Activated naive CD4-positive, alpha-beta T cell treated with anti-CD3 and anti-CD28 coated beads for 36 hours (primary cell): ENCODE measurements at places on chromosomes 3 and 15. TPM values are rescaled to one million over a fixed set of nuclear protein-coding genes. Genes with fewer than 3 reads are reported as not detected.
A peak's percentile ranks its signal among the peaks of the same experiment; 100 is the strongest.

Gene PAQR9
- not detected for total RNA-seq

- H3K4me3 ChIP-seq: no peak overlapping the region
- peaks cover 12% of the 10 kb centered on the region for H3K36me3 ChIP-seq
- DNase-seq: no peak
- H3K27me3 ChIP-seq: no peaks in the 10 kb centered on the region
These were observed 113.1 kb downstream of the CHCHD6 start for GRCh38 chr3:126816986-126817777.

Gene NBEAL2
- 92.4 TPM for total RNA-seq

DNA sequence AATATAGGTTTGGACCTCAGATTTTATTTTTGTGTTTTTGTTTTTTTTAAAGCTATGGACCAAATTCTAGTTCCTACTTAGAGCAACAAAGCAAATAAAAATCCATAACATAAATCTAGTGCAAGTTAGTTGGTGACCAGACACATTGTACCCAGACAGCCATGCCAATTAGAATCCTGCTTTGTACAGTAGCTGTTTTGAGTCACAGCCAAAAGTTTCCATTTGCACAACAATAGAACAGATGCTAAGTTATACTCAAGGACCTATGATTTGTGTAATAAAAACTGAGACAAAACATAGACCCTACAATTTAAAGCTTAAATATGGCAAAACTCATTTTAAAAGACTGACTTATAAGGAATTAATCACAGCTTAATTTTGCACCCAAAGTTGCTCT lies 513.1 kb upstream of the CBLB start:
- H3K4me3 ChIP-seq: no peak overlapping the region
- H3K27ac ChIP-seq: no peak overlapping the region
- no peaks in the 10 kb centered on the region for H3K27me3 ChIP-seq
- H3K4me1 ChIP-seq: peaks cover 5% of the 10 kb centered on the region
- H3K36me3 ChIP-seq: no peaks in the 10 kb centered on the region

Gene CKMT1A
- 0.35 TPM for total RNA-seq

Gene AGTR1
- not detected for total RNA-seq

Gene HES1
- total RNA-seq: 2.5 TPM

DNA sequence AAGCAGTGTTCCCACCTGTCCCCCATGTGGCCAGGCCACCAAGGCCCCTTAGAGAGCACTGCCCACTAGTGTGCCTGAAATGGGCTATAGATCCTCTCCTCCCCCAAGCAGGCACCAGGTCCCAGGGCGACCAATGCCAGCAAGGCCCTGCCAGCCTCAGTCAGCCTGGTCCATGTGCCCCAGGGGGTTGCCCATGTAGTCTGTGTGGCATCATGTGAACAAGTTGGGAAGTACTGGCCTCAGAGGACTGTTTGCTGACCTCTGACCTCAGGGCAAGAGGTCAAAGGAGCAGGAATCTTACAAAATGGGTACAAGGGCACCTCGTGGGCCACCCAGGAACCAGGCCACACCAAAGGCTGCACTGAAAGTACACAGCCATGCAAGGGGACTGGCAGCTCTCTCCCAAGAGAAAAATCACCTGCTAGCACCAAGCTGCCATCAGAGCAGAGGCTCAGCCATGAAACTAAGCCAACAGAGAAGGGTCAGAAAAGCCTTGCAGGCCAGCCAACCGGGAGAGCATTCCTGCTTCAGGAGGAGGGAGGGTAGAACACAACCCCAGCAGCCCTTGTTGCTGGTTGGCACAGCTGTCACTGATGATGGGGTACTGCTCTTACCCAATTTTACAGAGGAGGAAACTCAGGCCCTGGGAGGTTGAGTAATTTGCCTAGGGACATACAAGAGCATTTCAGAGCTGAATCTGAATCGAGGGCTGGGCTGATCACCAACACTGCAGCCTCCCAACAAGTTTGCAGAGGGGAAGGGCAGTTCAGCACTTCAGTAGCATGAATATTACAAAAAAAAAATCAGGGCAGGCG lies 5.2 kb upstream of the FURIN start:
- H3K27ac ChIP-seq: peak overlapping the region; percentile 89
- H3K4me3 ChIP-seq: no peak overlapping the region
- DNase-seq: no peak
- H3K4me1 ChIP-seq: peaks cover 34% of the 10 kb centered on the region
- peaks cover under 1% of the 10 kb centered on the region for H3K36me3 ChIP-seq

DNA sequence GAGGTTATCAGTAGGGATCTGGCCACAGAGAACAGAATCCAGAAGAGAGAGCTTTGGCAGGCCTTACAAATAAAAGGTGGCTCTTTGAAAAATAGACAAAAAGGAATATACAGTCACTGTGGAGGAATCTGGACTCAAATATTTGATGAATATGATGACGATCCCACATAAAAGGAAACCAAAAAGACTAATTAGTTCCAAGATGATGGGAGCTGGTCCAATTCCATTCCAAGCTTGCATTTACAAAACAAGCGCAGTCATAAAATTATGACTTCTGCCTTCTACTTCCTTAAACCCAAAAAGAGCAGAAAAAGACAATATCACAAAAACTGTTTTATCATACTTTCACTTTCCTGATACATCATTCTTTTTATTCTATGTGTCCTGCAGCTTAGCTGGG lies 285.8 kb downstream of the DIPK2A start:
- H3K4me3 ChIP-seq: no peak overlapping the region
- DNase-seq: no peak
- no peaks in the 10 kb centered on the region for H3K36me3 ChIP-seq
- H3K27me3 ChIP-seq: peaks cover 23% of the 10 kb centered on the region
- H3K27ac ChIP-seq: no peak overlapping the region
